ENCODE measurements at places on chromosomes 11 and 22. TPM values are rescaled to one million over a fixed set of nuclear protein-coding genes. Genes with fewer than 3 reads are reported as not detected.
A peak's percentile ranks its signal among the peaks of the same experiment; 100 is the strongest.

Gene TMEM179B
- 33.2 TPM for total RNA-seq

Gene NECTIN1
- 2.4 TPM for total RNA-seq

Gene ATL3
- total RNA-seq = 140 TPM

Gene PTH
- not detected for total RNA-seq

Gene MMP13
- not detected for total RNA-seq

Gene SMTNL1
- total RNA-seq = not detected

Gene SAA4
- not detected for total RNA-seq

Gene FAM227A
- 0.75 TPM for total RNA-seq

DNA sequence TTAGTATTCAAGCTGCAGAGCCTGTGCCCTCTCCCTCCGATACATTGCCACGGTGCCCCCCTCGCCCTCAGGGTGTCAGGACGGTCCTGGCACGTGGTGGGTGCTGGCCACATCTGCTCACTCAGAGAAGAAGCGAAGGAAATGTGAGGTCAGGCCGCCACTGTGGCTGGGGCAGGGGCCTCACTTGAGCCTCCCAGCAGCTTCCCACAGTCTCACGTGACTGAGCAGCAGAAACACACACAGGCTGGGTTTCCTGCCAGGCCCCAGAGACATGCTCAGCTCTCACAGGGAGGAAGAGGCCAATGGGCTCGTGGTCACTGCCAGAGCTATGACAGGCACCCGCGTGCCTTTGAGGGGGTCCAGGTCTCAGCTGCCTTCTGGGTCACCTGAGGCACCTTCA, 37.9 kb upstream of the PRR5 start:
- peak; percentile 94 for DNase-seq
- H3K4me3 ChIP-seq = no peak overlapping the region
- peaks cover 16% of the 10 kb centered on the region for H3K4me1 ChIP-seq
- no peaks in the 10 kb centered on the region for H3K36me3 ChIP-seq
- no peak overlapping the region for H3K27ac ChIP-seq

DNA sequence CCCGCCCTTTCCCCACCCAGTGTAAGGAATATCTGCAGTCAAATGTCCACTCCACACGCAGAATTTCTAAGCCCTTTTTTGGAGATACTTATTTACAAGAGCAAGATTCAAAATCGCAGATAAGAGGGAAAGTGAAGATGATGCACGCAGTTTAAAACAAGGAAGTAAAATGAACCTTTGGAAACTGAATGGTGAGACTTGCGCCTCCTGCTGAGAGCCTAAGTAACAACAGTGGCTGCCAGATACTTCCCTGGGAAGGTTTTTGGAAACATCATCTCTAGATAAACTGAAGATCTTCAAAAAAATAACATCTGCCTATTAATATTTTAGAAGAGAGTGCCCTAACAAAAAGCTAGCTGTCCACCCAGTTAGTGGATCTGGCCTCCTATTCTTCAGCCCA, 963.1 kb upstream of the FAT3 start:
- no peak overlapping the region for H3K4me3 ChIP-seq
- H3K27me3 ChIP-seq = no peaks in the 10 kb centered on the region
- no peaks in the 10 kb centered on the region for H3K4me1 ChIP-seq
- DNase-seq = no peak
- H3K36me3 ChIP-seq = no peaks in the 10 kb centered on the region

DNA sequence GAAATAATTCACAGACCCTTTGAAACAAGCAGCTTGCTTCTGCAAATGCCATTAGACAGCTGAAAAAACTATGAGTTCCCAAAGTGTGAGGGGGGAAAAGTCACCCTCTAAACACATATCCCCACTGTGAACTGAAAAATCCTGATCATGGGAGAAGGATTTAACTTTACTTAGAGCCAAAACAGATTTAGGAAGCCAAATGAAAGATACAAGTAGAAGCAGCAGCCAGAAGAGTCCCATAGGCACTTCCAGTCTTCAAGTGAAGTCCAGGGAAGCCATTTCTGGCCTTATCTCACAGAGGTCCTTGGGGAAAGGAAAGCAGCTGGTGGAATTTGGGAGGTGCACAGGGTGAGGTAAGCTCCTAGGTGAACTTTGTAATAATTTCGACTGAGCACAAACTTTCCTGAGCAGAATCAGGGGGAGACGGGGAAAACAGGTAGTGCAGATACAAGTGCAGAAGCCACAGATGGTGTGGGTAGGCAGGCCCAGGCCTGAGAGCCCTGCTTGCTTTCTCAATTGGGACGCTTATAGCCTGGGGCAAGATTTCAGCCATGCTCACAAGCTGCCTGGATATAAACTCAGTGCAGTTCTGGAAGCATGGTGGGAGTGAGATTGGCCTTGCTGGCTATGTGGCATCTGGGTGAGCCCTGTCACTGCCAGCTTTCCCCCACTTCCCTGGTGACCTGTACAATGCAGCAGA, 44.8 kb downstream of the GAS2 start:
- no peaks in the 10 kb centered on the region for H3K27me3 ChIP-seq
- DNase-seq = no peak
- no peaks in the 10 kb centered on the region for H3K4me1 ChIP-seq
- H3K27ac ChIP-seq = no peak overlapping the region
- H3K4me3 ChIP-seq = no peak overlapping the region
- H3K36me3 ChIP-seq = no peaks in the 10 kb centered on the region

DNA sequence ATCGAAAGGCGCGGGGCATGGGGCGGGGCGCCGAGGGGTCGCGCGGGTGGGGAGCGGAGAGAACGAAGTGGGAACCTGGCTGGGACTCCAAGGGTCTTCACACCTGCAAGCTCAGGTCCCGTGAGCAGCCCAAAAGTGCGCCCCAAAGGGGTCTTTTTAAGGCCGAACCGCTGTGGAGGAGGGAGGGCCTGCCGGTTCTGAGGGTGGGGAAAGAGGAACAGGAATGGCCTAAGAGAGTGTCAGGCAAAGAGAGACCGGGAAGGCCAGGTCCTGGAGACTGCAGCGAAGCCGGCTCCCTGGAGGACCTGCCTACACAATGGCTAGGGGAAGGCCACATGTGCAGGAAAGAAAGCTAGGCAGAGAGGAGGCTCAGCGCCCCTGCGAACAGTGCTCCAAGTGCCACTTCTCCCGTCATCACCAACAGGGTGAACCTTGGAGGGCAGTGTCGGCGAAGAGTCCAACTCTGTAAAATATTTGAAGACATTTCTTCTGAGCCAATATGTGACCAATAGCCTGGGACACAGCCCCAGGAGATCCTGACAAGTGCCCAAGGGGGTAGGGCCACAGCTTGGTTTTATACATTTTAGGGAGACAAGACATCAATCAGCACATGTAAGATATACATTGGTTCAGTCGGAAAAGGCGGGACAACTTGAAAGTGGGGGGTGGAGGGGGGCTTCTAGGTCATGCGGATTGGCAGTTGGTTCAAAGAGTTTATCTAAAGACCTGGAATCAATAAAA, 710 bp upstream of the DGCR2 start:
- peak overlapping the region; percentile 95 for H3K27ac ChIP-seq
- no peaks in the 10 kb centered on the region for H3K27me3 ChIP-seq
- H3K4me1 ChIP-seq = peaks cover 46% of the 10 kb centered on the region
- H3K4me3 ChIP-seq = peak overlapping the region; percentile 92
- no peaks in the 10 kb centered on the region for H3K36me3 ChIP-seq
- no peak for DNase-seq

GRCh38 chr11:73126804-73127480, 15.2 kb downstream of the FCHSD2 start:
- no peaks in the 10 kb centered on the region for H3K27me3 ChIP-seq
- peaks cover 45% of the 10 kb centered on the region for H3K36me3 ChIP-seq
- peaks cover 11% of the 10 kb centered on the region for H3K4me1 ChIP-seq

- H3K4me3 ChIP-seq = no peak overlapping the region
- H3K4me1 ChIP-seq = no peaks in the 10 kb centered on the region
- no peaks in the 10 kb centered on the region for H3K36me3 ChIP-seq
Observed at GRCh38 chr22:46457502-46458488, 79.6 kb downstream of the CELSR1 start.

DNA sequence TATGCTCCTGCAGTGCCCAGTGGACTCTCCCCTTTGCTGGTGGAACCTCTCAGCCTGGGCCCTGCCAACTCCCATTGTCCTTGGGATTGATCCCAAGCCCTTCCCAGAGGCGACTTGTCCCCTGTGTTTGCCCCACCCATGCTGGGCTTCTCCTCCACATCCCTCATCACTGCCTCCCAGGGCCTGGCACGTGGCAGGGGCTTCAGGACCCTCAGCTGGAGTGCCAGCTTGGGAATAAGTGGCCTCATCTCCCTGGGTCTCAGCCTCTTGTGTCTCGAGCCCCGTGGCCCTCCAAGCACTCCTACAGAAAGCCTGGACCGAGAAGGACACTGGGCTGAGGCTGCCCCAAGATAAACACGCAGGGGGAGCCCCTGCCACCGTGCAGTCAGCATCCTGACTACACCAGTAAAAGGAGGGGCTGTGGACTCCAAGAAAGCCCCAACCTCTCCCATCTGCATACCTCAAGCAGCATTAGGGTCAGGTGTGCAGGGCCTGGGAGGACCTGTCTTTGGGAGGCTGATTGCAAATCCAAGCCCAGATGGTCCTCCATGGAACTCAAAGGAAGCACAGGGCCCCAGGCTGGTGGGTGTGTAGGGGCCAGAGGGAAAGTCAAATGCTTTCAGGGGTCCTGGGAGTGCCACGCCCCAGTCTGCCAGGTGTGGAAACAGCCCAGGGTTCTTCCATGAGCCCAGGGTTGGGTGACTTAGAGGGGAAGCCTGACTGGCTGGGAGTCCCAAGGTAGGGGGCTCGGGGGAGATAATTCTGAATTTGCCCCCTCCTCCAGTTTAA, 9.5 kb upstream of the GNAZ start:
- no peaks in the 10 kb centered on the region for H3K36me3 ChIP-seq
- no peaks in the 10 kb centered on the region for H3K4me1 ChIP-seq
- H3K4me3 ChIP-seq = no peak overlapping the region
- H3K27ac ChIP-seq = no peak overlapping the region
- peak; percentile 81 for DNase-seq

- H3K36me3 ChIP-seq = no peaks in the 10 kb centered on the region
- peaks cover 17% of the 10 kb centered on the region for H3K4me1 ChIP-seq
- no peak overlapping the region for H3K4me3 ChIP-seq
- DNase-seq = no peak
Observed at GRCh38 chr22:40560551-40560950, 76.0 kb downstream of the MRTFA start.

DNA sequence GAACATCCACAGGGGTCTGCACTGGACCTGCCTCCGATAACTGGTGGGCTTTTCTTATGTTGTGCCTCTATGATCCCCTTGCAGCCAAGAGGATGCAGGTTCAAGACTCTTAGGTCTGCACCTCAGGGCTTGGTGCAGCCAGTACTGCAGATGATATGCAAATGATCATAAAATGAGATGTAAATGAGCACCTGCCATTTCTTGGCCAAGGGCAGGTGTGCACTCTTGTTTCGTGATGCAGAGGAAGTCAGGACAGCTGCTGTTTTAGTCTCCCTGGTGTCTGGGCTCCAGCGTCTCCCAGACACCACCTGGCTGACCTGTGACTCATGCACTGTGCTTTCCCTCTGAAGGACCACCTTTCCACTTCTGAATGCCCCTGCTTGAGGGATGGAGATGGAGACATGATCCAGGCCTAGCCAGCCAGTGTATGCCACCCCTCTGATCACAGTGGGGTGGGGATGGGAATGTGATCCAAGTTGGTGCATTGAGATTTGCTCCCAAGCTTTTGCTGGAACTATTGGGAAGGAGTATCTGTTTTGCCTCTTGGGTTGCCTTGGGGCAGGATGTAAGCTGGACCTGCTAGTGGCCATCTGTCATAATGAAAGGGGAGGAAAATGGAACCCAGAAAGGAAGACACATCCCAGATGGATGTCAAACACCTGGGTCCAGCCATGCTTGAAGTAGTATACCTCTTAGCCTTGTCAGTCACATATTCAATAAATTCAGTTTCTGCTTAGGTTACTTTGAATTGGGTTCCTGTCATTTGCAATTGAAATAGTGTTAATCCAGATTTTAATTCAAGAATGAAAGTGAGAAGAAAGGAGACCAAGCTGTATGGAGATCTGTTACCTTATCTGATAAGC, 3.3 kb upstream of the KCNJ11 start:
- H3K4me3 ChIP-seq = no peak overlapping the region
- peaks cover 8% of the 10 kb centered on the region for H3K27me3 ChIP-seq
- H3K27ac ChIP-seq = no peak overlapping the region
- H3K4me1 ChIP-seq = peaks cover 19% of the 10 kb centered on the region
- no peak for DNase-seq

DNA sequence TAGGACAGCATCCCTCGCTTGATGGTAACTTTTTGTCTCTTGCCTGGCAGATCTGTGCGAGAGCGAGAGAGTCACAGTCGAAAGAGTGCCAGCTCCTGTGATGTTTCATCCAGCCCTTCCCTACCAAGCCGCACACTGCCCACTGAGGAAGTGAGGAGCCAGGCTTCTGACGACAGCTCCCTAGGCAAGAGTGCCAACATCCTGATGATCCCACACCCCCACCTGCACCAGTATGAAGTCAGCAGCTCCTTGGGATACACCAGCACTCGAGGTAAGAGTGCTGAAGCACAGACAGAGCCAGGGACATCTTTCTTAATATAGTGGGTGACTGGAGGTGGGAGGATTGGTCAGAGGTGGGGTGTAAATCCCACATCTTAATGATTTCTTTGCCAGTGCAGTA, 61.1 kb downstream of the DEPDC5 start:
- no peaks in the 10 kb centered on the region for H3K4me1 ChIP-seq
- H3K4me3 ChIP-seq = no peak overlapping the region
- no peaks in the 10 kb centered on the region for H3K27me3 ChIP-seq
- H3K36me3 ChIP-seq = peaks cover 94% of the 10 kb centered on the region
- no peak for DNase-seq
- no peak overlapping the region for H3K27ac ChIP-seq

All from esophagus muscularis mucosa (tissue), 4 donors.